ENCODE measurements at places on chromosomes 12 and 14. TPM values are rescaled to one million over a fixed set of nuclear protein-coding genes. Genes with fewer than 3 reads are reported as not detected.

Gene C14orf180
- 124 TPM for total RNA-seq

Gene GRIP1
- 5.6 TPM for total RNA-seq

Gene GLT1D1
- 0.26 TPM for total RNA-seq

Gene SLC5A8
- not detected for total RNA-seq

Gene TMEM179
- total RNA-seq: 0.54 TPM

Gene CD27
- not detected for total RNA-seq

Gene CCDC177
- total RNA-seq: not detected

Gene TMEM63C
- 0.37 TPM for total RNA-seq

Gene GLT8D2
- total RNA-seq: 5.7 TPM

Gene GARIN6
- total RNA-seq: not detected

DNA sequence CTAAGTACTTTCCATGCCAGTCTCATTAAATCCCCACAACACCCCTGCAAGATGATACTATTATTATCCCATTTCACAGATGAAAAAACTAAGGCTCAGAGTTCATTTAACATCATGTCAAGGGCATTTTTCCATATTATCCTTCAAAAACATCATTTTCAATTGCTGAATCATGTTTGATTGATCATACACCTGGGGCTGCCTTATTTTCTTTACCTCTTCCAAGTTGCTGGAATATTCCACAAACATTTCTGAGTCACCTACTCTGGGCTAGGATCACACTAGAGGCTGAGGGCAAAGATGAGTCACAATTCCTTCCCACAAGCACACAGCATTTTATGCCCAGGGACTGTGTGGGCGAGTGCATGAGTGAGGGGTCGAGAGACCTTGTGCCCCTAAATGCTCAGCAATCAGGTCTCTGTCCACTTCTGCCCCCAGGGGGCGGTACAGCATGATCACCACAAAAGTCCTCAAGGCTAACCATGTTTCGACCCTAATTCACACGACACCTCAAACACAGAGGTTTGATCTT is 14.1 kb upstream of the TMEM119 start:
- DNase-seq: no peak
- H3K36me3 ChIP-seq: no peaks in the 10 kb centered on the region
- peaks cover 40% of the 10 kb centered on the region for H3K4me1 ChIP-seq
- H3K4me3 ChIP-seq: no peak overlapping the region
- no peak overlapping the region for H3K27ac ChIP-seq

DNA sequence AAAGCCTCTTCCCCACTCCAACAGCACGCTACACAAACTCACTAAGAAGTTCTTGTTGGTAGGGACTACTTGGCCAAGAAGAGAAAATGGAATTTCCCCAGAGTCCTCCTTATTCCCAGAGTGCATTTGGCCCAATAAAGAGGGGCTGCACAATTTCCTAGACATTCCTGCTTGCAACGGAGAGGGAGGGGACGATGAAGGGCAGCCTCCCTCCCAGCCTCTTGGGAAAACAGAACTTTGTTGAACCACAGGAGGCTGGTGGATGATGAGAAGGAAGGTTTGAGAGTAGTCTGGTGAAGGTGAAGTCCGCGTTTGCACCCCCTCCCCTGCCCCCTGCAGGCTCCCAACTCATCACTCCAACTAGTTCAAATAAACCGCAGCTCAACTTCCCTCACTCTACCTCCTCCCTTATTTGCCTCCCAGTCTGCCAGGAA is 19.1 kb upstream of the TBX3 start:
- H3K27ac ChIP-seq: no peak overlapping the region
- H3K4me1 ChIP-seq: peaks cover 3% of the 10 kb centered on the region
- DNase-seq: no peak
- H3K36me3 ChIP-seq: no peaks in the 10 kb centered on the region
- H3K27me3 ChIP-seq: peaks cover 82% of the 10 kb centered on the region

GRCh38 chr12:71782017-71782416 is 27.4 kb downstream of the RAB21 start:
- H3K36me3 ChIP-seq: no peaks in the 10 kb centered on the region
- H3K27ac ChIP-seq: no peak overlapping the region
- H3K4me3 ChIP-seq: no peak overlapping the region
- DNase-seq: no peak
- H3K4me1 ChIP-seq: peaks cover 7% of the 10 kb centered on the region
- H3K27me3 ChIP-seq: no peaks in the 10 kb centered on the region

- no peaks in the 10 kb centered on the region for H3K27me3 ChIP-seq
- H3K4me1 ChIP-seq: peaks cover 45% of the 10 kb centered on the region
- no peaks in the 10 kb centered on the region for H3K36me3 ChIP-seq
- H3K27ac ChIP-seq: no peak overlapping the region
- no peak overlapping the region for H3K4me3 ChIP-seq
- no peak for DNase-seq
Observed at GRCh38 chr14:103514596-103515421, 7.8 kb downstream of the CKB start.

GRCh38 chr12:5561057-5561456 is 129.1 kb downstream of the NTF3 start:
- DNase-seq: no peak
- H3K4me1 ChIP-seq: no peaks in the 10 kb centered on the region
- H3K36me3 ChIP-seq: no peaks in the 10 kb centered on the region

- no peaks in the 10 kb centered on the region for H3K4me1 ChIP-seq
- no peak overlapping the region for H3K4me3 ChIP-seq
- DNase-seq: no peak
- no peak overlapping the region for H3K27ac ChIP-seq
- no peaks in the 10 kb centered on the region for H3K27me3 ChIP-seq
Observed at GRCh38 chr12:50786498-50787231, 22.8 kb downstream of the ATF1 start.

DNA sequence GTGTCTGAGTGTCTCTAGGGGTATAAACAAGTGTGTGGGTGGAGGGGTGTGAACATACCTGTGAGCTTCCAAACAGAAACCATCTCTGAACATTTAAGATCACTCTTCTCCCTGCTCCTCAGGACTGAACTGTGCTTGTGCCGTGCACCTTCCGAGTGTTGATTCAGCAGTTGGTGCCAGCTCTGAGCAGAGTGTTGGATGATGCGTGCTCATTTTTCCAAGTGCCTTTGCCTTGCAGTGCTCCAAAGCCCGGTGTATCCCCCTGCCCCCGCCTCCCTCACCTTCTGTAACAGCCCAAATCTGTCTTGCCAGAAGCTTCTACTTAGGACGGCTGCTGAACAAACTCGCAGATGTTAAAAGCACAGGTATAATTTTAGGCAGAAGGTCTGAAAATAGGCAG is 4.4 kb downstream of the WSCD2 start:
- H3K36me3 ChIP-seq: no peaks in the 10 kb centered on the region
- H3K4me1 ChIP-seq: peaks cover 8% of the 10 kb centered on the region
- H3K27ac ChIP-seq: no peak overlapping the region
- peaks cover 28% of the 10 kb centered on the region for H3K27me3 ChIP-seq
- peak; percentile 53 for DNase-seq

DNA sequence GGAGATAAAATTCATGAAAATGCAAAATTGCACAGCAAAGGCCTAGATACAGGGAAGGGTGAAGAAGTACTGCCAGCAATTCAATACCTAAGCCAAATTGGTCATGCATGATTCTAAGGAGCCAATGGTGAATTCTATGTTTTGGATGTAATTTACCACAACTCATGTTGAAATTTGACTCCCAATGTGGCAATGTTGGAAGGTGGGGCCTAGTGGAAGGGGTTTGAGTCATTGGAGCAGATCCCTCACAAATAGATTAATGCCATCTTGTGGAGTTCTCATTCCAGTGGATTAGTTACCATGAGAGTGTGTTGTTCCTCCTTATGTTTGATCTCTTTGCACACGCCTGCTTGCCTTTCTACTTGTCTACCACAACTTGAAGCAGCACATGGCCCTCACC is 194.0 kb upstream of the ALG10 start:
- no peaks in the 10 kb centered on the region for H3K27me3 ChIP-seq
- no peaks in the 10 kb centered on the region for H3K4me1 ChIP-seq
- no peak overlapping the region for H3K27ac ChIP-seq
- DNase-seq: no peak
- no peaks in the 10 kb centered on the region for H3K36me3 ChIP-seq

DNA sequence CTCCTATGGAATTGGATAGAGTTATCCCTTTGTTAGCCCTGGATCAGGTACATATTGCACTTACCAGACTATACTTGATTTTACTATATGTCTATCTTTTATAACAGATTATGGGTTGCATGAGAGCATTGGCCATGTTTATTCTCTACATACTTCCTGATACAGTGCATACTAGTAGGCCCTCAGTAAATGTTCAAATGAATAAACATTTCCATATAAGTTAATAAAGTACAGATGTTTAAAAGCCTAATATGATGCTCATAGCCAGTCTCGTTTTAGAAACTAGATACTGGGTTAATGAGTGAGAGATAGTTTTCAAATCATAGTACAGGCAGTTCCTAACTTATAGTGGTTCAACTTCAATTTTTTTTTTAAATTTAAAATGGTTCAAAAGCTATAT is 39.5 kb upstream of the TOMM20L start:
- no peak for DNase-seq
- H3K4me1 ChIP-seq: no peaks in the 10 kb centered on the region
- no peak overlapping the region for H3K27ac ChIP-seq
- no peaks in the 10 kb centered on the region for H3K27me3 ChIP-seq
- H3K4me3 ChIP-seq: no peak overlapping the region
- H3K36me3 ChIP-seq: peaks cover 94% of the 10 kb centered on the region

- no peaks in the 10 kb centered on the region for H3K36me3 ChIP-seq
- DNase-seq: no peak
- H3K27ac ChIP-seq: no peak overlapping the region
- H3K27me3 ChIP-seq: peaks cover 64% of the 10 kb centered on the region
Observed at GRCh38 chr12:49349266-49349665, 2.6 kb downstream of the DNAJC22 start.

- H3K4me1 ChIP-seq: no peaks in the 10 kb centered on the region
- H3K27me3 ChIP-seq: no peaks in the 10 kb centered on the region
- no peaks in the 10 kb centered on the region for H3K36me3 ChIP-seq
- no peak for DNase-seq
- H3K27ac ChIP-seq: no peak overlapping the region
Observed at GRCh38 chr12:106160915-106161314, 22.2 kb upstream of the NUAK1 start.

DNA sequence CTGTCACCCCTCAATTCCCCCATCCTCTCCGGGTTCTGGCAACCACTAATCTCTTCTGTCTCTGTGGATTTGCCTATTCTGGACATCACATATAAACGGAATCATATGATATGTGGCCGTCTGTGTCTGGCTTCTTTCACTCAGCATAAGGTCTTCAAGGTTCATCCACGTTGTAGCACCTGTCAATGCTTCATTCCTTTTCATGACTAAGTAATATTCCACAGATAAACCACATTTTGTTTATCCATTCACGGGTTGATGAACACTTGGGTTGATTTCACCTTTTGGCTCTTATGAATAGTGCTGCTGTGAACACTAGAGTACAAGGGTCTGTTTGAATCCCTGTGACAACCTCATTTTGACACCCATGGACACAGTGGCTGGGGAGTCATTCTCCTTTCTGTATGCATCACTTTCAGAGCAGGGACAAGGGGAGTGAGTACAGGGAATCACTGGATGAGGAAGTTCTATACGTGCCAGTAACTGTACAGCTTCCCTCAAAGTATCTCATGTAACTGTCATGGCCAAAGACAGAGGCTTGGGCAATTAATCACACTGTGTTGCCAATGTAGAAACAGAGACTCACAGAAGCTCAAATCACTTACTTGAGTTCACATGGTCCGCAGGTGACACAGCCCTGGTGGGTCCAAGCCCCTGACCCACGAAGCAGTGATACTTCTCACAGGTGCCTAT is 10.9 kb upstream of the TESC start:
- no peak for DNase-seq
- no peaks in the 10 kb centered on the region for H3K27me3 ChIP-seq
- H3K36me3 ChIP-seq: no peaks in the 10 kb centered on the region
- H3K4me3 ChIP-seq: no peak overlapping the region
- H3K27ac ChIP-seq: no peak overlapping the region

GRCh38 chr14:45135659-45136395 is at the start of gene FANCM:
TSS of gene FANCM (plus strand) at chr14:45135930. CDS start at chr14:45136032, 102 bp downstream.
- H3K4me3 ChIP-seq: peak within 1 kb of the TSS; percentile 85
- peak; percentile 97 for DNase-seq

GRCh38 chr12:163406-163986 is 50.5 kb downstream of the SLC6A12 start:
- no peak for DNase-seq
- H3K27ac ChIP-seq: no peak overlapping the region
- H3K36me3 ChIP-seq: peaks cover 14% of the 10 kb centered on the region
- H3K4me1 ChIP-seq: peaks cover 23% of the 10 kb centered on the region
